ENCODE measurements at places on chromosomes 2 and 18.

DNA sequence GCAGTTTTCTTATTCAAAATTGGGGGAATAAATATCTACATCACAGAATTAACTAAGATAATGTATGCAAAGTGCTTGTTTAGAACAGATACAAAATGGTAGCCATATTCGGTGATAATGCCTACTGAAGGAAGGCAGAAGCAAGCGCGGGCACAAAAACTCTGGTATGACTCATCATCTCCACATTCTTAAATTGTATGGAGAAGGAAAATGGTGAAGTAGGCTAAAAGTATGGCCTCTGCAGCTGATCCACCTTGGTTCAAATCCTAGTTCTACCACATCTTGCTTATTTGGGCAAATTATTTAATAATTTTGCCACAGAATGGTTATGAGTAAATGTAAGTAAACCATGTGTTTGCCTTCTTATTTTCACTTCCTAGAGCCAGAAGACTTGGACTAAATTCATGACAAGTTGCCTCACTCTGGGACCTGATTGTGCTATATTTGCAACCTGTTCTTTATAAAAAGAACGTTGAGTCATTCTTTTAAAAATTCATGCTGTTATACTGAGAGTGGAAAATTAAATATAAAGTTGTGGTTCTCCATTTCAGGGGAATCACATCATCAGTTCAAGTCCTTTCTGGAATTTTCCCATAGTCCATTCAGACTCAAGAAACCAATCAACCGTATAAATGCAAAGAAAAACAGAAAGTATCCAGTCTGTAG is 9.0 kb upstream of the CDK15 start:
- DNase-seq: no peak

- no peak for DNase-seq
Measured at GRCh38 chr2:189933911-189934399, 128.6 kb downstream of the MSTN start.

GRCh38 chr18:8029061-8029460 is 461.9 kb downstream of the PTPRM start:
- DNase-seq: no peak

DNA sequence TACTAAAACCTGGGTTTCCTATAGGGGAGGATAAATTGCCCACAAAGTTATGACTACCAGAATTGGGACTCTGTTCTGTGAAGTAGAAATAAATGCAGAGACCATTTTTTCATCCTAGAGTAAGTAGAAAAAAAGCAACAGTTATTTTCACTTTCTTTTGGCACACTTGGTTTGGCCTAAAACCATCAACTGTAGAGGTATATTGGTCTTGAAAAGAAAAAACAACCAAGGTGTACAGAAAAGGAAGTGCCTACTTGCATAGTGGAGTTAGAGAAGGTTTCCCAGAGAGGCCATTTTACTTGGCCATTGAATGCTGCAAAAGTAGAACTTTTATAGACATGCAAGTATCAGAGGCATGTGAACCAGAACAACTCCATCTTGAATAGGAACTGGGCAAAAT is 89.4 kb upstream of the TACR1 start:
- DNase-seq: no peak

DNA sequence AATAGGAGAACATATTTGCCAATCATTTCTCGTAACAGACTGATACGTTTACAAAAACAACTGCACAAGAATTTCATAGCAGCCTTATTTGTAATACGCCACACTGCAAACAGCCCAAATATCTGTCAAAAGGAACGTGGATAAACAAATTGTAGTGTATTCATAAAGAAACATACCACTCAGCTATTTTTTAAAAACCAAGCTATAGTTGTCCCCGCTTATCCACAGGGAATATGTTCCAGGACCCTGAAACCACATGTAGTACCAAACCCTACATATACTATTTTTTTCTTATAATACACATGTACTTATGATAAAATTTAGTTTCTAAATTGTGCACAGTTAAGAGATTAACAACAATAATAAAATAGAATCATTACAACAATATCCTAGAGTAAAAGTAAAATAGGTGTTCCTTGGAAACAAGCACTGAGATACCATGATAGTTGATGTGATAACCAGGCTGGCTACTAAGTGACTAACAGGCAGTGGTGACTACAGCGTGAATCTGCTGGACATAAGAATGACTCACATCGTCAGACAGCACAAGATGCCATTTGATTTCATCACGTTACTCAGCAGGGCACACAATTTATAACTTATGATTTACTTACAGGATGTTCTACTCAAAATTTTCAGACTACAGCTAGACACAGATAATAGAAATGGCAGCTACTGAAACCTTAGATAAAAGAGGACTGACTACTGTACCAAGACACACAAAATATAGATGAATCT is 367.4 kb downstream of the NCKAP5 start:
- no peak for DNase-seq

DNA sequence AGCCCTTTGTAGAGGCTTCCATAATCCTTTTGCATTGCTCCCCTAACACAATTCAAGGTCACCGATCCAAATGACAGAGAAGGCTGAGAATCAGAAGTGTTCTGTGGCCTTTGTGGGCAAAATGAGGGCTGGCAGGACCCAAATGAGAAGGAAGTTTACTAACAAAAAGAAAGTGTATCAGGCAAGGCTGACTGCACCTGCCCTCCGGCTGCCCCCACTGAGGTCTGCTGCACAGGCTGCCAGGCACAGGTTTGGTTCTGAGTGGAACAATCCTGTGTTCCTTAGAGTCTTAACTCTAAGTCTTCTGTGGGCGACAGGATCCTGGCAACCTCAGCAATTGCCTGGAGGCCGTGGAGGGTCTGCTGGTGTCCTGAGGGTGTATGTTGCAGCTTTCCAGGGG is 568.5 kb downstream of the CMPK2 start:
- DNase-seq: no peak

DNA sequence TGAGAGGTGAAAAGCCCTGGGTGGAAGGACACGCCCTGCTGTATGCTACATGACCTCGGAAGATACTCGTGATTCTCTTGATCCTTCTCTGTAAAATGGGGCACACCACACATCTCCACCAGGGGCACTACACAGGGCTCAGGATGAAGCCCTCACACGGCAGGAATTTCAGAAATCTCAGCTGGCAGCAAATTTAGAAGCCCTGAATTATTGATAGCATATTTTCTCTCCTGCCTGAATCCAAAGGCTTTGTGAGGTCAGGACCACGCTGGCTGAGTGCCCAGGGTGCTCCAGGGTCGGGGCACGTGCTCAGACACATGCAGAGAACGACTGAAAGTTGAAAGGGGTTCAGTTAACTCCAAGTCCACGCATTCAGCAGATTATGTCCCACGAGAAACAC is 42.1 kb upstream of the GALR1 start:
- peak; percentile 18 for DNase-seq

GRCh38 chr2:27807476-27807875 is 36.0 kb downstream of the MRPL33 start:
- DNase-seq: no peak

DNA sequence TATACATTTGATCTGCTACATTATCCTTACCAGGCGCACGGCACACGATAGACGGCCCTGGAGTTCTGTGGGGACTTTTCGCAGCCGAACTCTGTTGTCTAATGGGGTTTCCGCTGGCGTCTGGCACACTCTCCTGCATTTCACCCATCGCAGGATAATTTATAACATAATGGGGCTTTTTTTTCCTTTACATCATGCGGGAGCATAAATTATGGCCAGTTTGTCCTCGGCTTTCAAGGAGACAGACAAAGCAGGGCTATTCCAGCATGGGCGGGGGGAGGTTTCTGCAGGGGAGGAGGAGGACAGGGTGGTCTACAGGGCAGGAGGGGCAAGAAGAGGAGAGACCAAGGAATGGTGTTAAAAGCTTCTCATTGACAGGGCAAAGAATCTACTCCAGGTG is 279.8 kb downstream of the CELF4 start:
- no peak for DNase-seq

- DNase-seq: no peak
Measured at GRCh38 chr2:13821255-13821880, 811.1 kb upstream of the LRATD1 start.

DNA sequence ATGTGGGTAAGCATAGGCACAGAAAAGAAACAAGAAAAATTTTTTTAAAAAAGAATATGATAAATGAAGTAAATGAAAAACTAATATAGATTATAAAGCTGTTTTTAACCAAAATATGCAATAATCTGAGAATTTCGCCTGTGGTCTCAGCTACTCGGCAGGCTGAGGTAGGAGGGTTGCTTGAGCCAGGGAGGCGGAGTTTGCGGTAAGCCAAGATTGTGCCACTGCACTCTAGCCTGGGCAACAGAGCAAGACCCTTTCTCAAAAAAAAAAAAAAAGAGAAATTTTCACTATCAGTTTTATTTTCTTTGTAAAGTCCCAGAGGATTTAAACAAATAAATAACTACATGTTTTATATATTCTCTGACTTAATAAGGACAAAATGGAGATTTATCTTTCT is 47.3 kb downstream of the DHX57 start:
- no peak for DNase-seq

- no peak for DNase-seq
Measured at GRCh38 chr2:64442801-64443429, 11.0 kb upstream of the LGALSL start.

DNA sequence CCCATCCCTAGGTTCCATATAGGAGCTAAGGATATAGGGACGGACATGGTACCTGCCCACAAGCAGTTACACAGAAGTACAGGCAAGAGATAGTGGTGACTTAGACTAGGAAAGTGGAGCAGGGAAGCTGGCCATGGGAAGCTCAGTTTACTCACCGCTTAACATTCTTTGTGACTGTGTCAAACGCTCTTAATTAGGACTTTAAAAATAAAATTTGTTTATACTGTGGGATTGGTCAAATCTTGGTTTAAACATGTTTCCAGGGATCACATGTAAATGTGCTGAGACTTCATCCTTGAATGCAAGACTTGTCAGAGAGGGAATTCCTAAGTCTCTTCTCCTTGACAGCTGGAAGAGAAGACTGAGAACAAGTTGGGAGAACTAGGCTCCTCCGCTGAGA is 107.3 kb downstream of the MTCL1 start:
- DNase-seq: no peak

GRCh38 chr2:113219525-113219888 is 45.7 kb downstream of the PSD4 start:
- no peak for DNase-seq

GRCh38 chr2:232959139-232959538 is 53.9 kb downstream of the NGEF start:
- no peak for DNase-seq

- no peak for DNase-seq
Measured at GRCh38 chr2:190840569-190841172, 40.0 kb upstream of the GLS start.

DNA sequence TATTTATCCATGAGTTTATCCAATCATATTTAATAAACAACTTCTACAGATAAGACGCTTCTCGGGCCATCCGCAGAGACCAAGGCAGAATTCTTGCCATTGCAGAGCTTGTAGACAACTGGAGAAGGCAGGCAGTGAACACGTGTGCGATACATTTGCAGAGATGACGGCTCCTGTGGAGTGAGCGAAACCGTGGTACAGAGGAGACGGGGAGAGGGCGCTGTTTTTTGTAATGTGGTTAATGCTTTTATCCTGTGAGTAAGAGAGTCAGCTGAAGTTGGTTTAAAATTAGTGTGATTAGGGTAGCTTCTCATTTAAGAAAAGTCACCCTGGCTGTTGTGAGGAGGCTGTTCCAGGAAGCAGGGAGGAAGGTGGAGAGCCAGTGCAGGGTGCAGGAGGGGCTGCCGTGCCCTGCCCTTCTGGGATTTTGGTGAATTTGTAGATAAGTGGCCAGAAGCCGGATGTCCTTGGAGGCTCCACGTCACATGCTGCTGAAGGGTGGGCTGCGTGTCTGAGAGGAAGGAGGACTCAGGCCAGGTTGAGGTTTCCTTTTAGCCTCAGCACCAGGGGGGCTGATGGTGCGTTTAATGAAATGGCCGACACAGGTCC is 151.4 kb downstream of the SNTG2 start:
- no peak for DNase-seq

DNA sequence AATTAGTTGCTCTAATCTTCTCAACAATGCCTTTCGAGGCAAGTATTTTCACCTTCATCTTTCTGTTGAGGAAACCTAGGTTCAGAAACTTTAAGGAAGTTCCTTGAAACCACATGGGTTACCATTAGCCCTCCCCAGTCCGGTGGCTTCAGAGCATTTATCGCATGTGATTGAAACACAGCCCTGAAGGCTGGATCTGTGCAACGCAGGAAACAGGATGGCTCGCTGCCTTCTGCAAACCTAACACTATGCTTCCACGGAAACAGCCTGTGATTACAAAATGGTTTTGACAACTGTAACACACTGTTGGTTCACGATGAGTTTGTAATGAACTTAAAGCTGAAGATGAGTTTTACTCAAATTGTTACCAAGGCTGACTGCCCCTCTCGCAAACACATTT is 68.5 kb downstream of the EPB41L3 start:
- DNase-seq: no peak

DNA sequence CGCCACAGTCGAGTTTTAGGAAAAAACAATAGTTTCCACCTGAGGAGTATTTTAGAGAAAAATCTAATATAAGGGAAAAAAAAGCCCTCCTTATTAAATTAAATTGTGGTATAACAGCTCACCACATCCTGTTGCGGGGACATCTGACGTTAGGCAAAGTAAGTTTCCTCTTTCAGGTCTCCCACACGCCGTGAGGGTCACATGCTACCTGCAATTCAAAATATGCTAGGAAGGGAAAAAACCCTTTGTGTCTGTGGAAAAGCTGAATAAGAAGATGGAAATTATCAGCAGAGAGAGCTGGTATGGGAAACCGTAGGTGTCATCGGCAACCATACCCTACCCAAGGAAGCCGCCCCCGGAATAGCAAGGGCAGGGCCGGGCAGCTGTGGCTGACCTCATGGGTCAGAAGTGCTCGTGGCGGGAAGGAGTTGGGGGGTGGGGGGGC is 128.0 kb downstream of the NFATC1 start:
- DNase-seq: peak; percentile 39

DNA sequence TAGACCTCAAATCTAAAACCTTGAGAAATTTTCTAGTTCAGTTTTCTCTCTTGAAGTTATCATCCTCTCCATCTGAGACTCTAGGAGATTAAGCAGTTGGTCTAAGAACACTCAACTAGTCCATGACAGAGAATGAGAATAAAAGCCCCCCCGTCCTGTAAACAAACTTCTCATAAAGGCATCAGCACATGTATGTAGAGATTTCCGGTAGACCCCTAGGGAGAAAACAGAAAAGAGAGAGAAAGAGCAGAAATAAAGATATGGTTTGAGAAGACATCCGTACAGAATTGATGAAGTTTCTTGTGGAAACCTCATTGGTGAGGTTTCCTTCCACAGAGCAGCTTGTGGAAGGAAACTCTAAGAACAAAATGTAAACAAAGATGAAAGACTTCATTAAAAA is 3.2 kb upstream of the GPR155 start:
- no peak for DNase-seq
